ENCODE measurements at places on chromosomes 11 and 22.

GRCh38 chr22:46377525-46378425, 42.3 kb downstream of the TRMU start:
- DNase-seq = no peak

GRCh38 chr22:17797721-17798559, 23.7 kb upstream of the BID start:
- no peak for DNase-seq

- DNase-seq = no peak
Observed at GRCh38 chr11:774873-775592, 2.3 kb downstream of the GATD1 start.

DNA sequence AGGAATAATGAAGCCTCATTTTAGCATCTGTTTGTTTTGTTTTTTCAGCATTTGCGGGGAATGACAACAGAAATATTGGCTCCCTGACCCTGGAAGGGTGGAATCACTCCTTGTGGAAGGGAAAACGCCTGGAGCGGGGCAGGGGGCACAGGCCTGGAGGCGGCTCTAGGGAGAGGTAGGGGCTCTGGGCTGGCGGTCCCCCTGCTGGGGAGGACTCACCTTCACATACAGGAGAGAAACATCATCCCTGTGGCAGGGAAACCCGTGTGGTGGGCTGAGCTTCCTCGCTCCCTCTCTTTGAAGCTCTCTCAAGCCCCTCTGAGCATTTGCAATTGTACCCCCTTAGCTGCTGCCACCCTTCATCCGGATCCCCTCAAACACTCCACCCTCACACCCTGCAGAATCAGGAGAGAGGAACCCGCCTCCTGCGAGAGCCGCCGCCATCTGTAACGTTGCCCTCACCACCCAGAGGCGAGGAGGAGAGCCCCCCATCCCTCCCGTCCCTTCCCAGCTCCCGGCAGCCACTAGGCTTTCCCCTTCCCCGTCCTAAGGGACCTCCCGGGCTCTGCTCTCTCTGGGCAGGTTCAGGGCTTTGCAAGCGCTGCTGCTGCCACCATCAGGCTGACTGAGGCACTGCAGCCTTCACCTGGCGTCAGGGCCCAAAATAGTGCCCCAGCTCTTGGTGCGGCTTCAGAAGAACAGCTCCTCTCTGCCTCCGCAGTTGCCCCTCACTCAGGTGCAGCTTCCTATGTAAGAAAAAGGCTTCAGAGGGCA, 10.4 kb downstream of the KIRREL3 start:
- DNase-seq = peak; percentile 62

GRCh38 chr22:46846150-46846831, 83.8 kb downstream of the TBC1D22A start:
- DNase-seq = no peak

DNA sequence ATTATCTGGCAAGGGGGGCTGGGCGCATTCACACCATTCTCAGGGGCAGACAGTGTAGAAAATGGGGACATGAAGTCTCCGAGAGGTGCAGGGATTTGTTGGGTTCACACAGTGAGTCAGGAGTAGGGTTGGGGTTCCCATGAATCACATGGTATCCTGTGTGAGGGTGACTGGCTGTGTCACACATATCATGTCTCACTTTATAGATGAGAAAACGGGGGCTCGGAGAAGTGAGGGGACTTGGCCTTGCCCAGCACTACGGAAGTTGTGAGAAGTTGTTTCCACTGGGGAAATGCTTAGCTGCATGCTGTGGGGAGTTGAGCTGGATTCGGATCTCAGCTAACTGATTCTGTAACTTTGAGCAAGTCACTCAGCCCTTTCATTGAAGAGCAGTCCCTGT, 4.2 kb downstream of the GAL3ST3 start:
- DNase-seq = no peak

GRCh38 chr11:62496676-62497075, 49.9 kb downstream of the AHNAK start:
- DNase-seq = no peak

DNA sequence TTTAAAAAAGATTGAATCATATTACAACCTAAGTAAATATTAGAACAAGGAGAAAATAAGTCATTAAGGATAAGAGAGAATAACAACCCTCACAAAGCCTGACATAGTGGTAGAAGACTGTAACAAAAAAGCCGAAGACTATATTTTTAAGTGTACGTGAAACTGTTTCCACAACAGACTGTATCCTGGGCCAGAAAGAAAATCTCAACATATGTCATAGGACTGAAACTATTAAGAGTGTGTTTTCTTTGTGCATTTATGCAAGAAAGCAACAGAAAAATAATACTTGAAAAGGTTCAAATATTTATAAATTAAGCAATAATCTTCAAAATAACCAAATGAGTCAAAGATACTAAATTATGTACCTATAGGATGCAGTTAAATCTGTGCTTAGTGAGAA, 309.8 kb downstream of the CASP12 start:
- DNase-seq = no peak

GRCh38 chr11:17473071-17473744, 3.4 kb downstream of the ABCC8 start:
- DNase-seq = no peak

DNA sequence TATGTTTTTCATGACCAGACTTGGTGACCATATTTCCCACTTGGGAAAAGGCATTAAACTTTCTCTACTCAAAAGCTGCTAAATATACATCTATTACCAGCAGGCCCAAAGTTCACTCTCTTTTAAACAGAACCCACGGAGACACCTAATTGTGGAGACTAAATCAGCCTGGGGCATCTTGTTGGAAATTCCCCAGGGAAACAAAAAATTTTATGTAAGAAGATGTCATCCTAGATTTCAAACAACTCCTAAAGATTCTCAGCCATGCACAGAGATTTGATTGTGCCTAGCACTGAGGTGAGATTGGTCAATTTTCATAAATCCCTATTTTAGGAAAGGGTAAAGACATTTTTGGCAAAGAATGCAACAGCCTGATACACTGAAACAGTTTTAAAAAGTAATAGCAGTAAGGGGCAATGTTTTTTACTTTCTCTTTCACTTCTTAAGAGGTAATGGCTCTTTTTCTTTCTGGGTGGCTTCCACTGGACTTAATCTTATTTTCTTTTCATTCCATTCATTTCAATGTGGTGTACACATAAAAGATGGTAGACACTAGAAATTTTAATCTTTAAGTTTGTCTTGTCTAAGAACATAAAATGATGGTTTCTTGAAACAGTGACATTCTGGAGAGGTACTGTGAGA, 9.6 kb downstream of the OR52N2 start:
- no peak for DNase-seq

DNA sequence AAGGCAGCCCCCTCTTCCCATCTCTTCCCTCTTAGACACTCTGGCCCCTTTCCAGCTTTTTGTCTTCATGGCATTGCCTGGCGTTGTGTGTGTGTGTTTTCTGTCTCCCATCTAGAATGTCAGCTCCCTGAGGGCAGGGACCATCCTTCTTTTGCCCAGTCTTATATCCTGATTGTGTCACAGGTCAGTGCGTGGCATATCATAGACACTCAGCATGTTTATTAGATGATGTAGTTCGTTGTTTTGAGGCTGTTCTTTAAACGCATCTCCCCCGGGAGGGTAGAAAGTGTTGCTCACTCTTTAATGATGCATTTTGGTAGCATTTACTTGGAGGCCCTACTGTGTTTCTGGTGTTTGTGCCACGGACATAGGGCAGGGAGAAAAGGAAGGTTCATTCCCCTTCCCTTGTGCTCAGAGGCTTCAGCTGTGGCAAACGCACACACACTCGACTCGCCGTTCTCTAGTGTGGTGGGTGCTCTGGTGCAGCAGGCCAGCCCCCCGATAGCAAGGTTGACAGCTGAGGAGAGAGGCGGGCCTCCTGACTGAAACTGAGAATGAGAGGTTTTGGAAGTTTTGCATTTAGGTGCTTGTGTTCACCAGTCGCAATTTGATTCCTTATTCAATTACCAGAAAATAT, 60.2 kb downstream of the TNRC6B start:
- DNase-seq = no peak

DNA sequence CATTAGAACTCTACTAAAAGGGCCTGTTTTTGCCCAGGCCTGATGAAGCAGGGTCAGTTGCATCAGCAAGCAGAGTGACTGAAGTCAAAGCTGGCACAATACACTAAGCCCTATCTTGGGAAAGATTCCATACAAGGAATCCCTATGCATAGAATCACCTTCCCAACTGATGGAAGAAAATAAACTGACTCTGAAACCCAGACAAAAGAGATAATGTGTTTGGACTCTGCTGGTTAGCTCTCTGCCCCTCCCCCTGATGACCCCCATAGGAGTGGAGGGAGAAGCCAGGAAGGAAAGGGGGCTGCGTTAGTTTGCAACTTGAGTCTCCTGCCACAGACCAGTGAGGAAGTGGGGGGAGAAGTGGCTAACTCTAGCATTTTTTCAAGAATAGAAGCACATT, 32.9 kb downstream of the GALNT18 start:
- no peak for DNase-seq

DNA sequence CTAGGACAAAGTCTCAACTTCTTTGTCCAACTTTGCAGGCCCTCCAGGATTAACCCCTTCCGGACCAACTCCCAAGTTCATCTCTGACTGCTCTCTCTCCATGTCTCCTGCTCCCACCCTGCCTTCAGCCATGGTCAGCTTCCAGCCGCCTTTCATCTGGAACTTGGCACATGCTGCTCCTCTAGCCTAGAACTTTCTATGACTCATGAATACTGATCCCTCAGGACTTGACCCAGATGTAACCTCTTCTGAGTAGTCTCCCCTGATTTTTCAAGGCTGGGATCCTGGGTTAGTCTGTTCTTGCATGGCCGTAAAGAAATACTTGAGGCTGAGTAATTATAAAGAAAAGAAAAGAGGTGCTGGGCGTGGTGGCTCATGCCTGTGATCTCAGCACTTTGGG, 5.2 kb upstream of the SLC15A3 start:
- no peak for DNase-seq

GRCh38 chr11:64750361-64751054, 6.6 kb upstream of the RASGRP2 start:
- DNase-seq = no peak

GRCh38 chr11:121898903-121899302, 217.1 kb downstream of the BLID start:
- DNase-seq = no peak

- DNase-seq = no peak
Observed at GRCh38 chr22:36237462-36238372, 1.6 kb downstream of the APOL2 start.

GRCh38 chr22:45991098-45991497, 14.1 kb upstream of the WNT7B start:
- DNase-seq = no peak

DNA sequence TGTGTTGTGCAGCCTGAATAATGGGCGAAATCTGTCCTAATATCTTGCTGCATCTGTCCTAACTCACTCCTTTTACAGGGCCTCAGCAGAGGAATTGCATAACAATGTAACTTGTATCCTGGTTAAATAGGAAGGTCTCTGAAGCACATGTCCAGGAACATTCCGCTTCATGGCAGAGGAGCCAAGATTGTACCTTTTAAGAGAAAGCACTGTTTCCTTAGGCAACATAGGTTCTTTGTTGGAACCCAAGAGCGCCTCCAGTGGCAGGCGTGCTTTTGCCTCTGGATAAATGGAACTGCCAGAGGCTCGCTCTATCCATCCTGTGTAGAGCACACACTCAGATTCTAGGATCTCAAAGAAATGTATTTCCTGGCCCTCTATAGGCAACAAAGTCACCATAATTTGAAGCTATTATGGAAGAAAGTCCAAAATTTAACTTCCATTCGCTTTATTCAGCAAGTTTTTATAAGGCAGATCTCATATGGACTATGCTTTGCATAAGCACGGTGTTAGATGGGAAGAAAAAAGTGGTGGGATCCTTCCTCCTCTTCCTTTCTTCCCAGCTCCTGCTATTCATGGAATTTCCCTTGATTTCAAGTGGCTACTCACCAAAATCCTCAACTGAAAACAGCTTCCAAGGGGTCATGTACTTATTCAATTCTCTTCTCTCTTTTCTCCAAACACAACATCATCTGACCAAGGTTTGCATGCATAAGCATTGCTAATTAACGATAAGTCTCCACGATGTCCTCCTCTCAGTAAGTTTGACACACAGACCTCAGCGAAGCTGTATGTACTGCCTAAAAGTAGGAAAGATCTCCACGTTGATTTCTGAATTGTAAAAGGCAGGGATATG, at the start of gene BLID:
TSS of gene BLID (minus strand) at position 692 of the 856 bp plus-strand sequence. CDS start at position 399, 293 bp downstream.
- DNase-seq = peak; percentile 30

- no peak for DNase-seq
Observed at GRCh38 chr11:130848361-130849214, 67.7 kb downstream of the SNX19 start.

DNA sequence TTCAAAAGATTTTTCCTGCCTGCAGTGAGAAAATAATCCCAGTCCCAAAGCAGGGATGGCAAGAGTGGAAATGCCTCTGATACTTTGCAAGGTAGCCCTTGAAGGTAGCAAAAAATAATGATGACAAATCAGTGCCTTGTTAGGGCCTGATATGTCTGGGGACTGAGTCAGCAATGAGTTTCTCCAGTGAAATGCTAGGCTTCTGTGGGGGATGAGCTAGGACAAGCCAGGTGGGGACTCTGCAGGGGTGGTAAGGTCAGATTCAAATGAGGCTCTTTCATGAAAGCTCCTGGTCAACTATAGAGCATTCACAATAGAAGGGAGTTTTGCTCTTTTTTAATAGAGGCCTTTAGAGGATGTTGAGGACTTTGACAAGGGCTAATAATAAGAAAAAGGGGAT, 77.7 kb downstream of the ME3 start:
- no peak for DNase-seq

DNA sequence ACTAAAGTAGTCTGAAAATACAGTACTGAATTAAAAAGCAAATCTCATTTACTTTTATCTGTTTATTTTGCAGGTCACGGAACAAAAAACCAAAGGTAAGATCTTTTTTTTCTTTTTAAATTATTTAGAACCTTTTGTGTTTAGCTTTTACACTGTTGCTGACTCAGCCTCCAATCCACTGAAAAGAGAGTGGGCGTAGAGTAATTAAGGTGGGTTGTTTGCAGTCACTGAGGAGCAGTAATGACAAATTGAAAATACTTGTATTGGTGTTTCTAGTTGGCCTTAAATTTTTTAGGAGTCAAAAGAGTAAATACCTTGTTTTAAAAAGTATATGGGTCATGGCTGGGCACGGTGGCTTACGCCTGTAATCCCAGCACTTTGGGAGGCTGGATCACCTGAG, 73.4 kb downstream of the TNRC6B start:
- no peak for DNase-seq

GRCh38 chr11:68351450-68352275, 39.3 kb downstream of the LRP5 start:
- DNase-seq = no peak

- no peak for DNase-seq
Observed at GRCh38 chr11:33703788-33704187, 3.2 kb upstream of the C11orf91 start.

DNA sequence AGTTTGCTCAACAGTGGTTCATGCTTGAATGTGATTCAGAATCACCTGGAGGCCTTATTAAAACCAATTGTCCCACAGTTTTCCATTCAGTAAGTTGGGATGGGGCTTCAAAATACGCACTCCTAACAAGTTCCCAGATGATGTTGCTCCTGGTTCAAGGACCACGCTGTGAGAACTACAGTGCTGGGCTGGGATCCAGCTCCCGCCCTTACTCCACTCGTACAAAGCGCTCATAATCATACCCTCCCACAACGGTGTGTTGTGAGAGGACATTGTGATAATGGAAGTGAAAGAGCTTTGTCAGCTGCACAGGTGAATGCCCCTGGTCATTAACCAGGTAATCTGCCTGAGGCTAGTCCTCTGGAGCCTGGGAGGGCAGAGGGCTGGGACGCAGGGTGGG, 1.3 kb upstream of the CD82 start:
- DNase-seq = no peak

Data from left ventricle myocardium inferior (tissue), 1 donor.